Activated T-helper 9 cell treated with anti-CD3 and anti-CD28 coated beads, Interleukin-2, amount 50 U/mL, for 16 hours (primary cell): ENCODE measurements at places on chromosomes 11 and 22.

DNA sequence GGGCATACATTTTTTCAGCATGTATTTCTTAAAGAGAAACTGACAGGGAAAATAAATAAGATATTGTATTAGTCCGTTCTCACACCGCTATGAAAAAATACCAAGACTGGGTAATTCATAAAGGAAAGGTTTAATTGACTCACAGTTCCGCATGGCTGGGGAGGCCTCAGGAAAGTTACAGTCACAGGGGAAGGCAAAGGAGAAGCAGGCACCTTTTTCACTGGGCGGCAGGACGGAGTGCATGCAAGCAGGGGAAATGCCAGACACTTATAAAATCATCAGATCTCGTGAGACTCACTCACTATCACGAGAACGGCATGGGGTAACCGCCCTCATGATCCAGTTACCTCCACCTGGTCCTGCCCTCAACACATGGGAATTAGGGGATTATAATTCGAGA is 44.2 kb downstream of the PPFIA1 start:
- no peak for DNase-seq

GRCh38 chr11:133639408-133639807 is 107.1 kb upstream of the OPCML start:
- DNase-seq: no peak

DNA sequence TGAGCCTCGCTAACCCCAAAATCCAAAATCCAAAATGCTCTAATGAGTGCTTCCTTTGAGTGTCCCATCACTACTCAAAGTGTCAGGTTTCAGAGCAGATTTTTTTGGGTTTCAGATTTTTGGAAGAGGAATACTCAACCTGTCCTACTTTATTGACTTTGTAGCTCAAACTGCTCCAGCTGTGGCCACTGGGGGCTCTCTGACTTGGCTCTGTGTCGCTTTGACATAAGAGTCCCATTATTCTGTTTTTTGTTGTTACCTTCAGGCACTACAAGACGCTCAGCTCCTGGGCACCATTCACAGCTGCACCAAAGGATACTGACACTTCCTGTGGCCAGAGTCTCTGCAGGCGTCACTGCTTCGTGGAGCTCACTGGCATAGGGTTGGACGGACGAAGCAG is 41.1 kb downstream of the PHF21B start:
- DNase-seq: no peak

DNA sequence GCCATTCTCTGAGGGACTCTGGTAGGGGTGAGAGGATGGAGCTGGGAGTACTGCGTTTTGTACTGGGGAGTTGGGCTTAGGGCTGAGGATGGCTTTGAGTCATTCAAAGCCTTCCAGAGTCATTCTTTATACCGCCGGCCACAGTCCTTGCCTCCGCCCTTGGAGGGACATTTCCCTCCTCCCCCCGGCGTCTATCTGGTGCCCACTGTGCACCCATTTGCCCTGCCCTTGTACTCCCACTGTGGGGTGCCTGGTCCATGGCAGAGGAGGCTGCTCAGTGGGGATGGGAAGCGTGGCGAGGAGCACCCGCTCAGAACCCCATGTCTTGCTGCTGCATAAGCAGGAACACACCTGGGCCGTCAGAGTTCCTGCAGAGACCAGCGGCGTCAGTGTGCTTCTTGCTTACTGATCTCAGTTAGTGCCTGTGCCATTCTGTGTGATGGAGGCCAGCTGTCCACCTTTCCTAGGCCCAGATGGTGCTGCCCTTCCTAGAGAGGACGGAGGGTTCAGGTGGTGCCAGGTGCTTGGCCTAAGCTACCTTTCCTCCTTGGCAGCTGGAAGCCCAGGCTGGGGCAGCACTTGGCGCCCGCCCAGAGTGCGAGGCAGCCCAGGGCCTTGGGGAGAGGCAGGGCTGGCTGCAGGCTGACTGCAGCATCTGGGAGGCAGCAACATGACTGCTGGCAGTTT is 23.3 kb upstream of the TMEM191C start:
- no peak for DNase-seq

GRCh38 chr22:49561338-49561737 is 266.3 kb downstream of the BRD1 start:
- no peak for DNase-seq

GRCh38 chr11:126217491-126217890 is 5.9 kb downstream of the FAM118B start:
- DNase-seq: no peak

GRCh38 chr11:125351868-125352250 is 144.2 kb downstream of the FEZ1 start:
- no peak for DNase-seq

DNA sequence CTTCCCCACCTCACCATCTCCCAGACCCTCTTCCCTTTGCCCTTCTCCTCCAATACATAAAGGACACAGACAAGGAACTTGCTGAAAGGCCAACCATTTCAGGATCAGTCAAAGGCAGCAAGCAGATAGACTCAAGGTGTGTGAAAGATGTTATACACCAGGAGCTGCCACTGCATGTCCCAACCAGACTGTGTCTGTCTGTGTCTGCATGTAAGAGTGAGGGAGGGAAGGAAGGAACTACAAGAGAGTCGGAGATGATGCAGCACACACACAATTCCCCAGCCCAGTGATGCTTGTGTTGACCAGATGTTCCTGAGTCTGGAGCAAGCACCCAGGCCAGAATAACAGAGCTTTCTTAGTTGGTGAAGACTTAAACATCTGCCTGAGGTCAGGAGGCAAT is 58.2 kb downstream of the TIMP3 start:
- DNase-seq: no peak

- peak; percentile 36 for DNase-seq
These were observed 55.7 kb downstream of the CD82 start for GRCh38 chr11:44621140-44621681.

GRCh38 chr11:64472593-64473455 is 113.9 kb downstream of the RPS6KA4 start:
- no peak for DNase-seq

- DNase-seq: no peak
These were observed 76.0 kb downstream of the UBASH3B start for GRCh38 chr11:122731500-122731913.

- DNase-seq: no peak
These were observed 254.8 kb downstream of the CNTN5 start for GRCh38 chr11:99275521-99275920.

DNA sequence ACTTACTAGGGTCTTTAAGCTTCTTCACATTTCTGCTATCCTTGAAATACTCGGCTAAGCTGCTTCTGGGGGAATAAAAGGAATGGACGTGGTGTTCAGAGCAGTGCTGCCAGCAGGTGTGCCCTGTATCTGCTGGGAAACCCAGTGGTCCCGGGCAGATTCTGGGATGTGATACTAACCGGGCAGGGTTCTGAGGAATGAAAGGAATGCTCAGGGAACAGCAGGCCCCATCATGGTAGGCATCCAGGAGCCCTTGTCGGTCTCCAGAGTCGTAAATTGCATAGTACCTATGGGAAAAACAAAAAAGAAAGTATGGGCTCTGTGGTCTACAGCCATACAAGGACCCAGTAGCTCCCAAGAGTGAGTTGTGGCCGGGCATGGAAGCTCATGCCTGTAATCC is 4.5 kb upstream of the TMEM223 start:
- DNase-seq: no peak

DNA sequence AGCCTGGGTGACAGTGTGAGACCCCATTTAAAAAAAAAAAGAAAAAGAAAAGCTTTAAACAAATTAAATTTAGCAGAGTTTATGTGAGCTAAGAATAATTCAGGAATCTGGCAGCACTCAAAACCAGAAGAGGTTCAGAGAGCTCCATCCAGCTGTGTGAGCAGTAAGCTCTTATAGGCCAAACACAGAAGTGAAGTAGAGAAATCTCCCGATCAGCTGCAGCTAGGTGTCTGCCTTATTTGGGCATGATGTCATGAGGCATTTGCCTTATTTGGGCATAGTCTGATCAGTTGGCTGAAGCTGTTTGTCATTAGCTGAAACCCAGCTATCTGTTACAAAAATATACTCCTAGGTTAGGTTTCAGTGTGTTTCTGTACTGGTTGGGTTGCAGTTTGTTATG is 8.2 kb downstream of the MS4A15 start:
- no peak for DNase-seq

- DNase-seq: no peak
These were observed 8.8 kb upstream of the BMAL1 start for GRCh38 chr11:13268791-13269190.

DNA sequence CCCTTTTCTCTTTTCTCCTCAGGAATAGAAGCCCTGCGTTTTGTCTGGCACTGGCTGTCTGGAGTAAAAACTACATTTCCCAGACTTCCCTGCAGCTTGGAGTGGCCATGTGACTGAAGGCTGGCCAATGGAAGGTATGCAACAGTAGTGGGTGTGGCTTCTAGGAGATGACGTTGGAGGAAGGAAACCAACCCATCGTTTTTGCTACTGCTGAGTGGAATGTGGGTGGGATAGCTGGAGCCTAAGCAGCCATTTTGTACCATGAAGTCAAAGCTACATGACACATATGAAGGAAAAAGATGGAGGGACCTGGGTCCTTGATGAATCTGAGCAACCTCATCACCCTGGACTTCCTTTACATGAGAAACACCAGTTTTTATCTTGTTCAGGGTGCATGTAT is 19.6 kb downstream of the FGF3 start:
- DNase-seq: no peak

DNA sequence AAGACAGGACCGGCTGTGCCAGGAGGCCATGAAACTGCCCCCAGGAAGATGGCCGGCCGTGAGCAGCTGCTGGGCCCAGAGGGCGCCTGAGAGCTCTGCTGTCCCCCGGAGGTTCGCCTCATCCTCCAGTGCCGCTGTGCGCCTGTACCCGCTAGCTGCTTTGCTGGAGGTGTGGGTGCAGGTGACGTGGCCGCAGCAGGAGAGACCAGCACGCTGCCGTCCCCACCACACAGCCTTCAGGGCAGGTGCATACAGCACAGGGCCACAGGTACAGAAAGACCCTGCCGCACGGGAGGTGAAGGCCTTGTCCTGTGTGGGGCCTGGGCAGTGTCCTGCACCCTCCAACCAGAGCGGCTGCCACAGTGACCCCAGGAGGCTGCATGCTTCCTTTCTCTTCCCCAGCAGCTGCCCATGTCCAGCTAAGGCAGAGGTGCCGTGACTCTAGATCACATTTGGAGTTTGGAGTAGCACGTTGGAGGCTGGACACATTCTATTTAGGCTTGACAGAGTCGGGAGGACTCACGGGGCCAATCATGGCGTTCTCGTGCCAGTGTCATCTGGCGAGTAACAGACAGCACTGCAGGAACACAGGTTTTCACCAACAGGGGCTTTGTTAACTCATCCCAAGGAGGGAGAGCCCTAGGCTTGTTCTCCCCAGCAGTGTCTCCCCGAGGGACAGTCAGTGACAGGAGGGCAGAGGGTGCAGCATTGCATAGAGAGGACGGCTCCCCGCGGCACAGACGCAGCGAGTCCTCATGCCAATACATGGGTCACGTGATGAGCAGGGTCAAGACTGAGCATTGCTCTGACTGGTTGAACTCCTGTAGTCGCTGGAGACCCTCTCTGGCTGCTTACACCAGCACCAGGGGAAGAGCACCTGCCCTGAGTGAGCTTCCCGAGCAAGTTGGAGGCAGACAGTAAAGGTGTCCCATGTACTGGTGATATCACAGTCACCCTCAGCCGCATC is 18.7 kb upstream of the PANX2 start:
- DNase-seq: no peak

GRCh38 chr22:34430386-34430785 is 510.1 kb upstream of the LARGE1 start:
- DNase-seq: no peak

GRCh38 chr11:20249378-20249777 is 89.1 kb upstream of the DBX1 start:
- no peak for DNase-seq

DNA sequence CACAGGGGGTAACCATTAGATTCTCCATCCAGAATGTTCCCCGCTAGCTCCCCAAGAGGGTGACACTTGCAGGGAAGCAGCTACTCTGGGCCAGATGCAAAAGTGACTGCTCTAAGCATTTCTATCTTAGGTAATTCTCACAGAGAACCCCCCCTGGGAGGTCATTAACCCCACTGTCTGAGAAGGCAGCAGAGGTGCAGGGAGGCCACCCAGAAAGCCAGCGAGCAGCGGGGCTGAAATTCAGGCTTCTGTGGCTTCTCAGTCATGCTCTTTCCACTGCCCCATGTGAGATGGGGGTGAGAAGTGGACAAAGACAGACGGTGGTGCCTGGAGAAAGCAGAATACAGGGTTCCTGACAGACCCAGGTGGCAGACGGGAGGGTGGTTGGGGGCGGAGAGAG is 114.4 kb upstream of the ASPHD2 start:
- DNase-seq: no peak
